ENCODE measurements at places on chromosomes 1 and 21.

DNA sequence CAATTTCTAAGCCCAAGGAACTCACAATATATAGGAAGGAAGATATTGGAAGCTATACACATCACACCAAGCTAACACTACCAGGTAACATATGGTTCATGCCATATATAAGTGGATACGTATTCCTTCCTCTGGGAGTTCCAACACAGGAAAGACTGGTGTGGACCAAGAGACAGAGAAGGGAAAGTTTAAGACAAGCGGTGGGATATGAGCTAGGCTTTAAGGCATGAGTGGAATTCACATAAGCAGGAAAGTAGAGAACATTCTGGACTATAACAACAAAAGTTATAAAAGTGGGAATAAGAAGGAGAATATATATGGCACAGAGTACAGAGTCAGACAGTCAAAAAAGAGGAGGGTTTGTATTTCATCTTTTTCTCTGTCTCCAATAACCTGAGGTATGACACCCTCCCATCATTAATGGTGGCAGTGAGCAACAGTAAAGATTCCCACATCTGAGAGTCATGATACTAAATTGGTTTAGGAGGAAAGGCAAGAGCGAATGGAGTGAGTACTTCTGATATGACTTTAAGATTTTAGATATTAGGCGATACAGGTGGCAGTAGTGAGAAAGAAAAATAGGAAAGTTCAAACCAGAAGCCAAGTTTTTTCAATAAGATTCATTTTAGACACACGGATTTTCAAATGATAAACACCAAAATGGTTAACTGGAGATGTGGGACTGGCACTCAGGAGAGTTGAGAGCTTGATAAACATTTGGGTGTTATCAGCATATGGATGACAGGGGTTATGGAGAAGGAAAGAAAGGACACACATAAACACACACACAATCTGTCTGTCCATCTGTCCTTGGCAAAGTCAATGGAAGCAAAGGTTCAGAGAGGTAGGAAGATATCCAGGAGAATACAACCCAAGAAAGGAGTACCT, 87.4 kb upstream of the TTC39A start:
- DNase-seq, result no peak

DNA sequence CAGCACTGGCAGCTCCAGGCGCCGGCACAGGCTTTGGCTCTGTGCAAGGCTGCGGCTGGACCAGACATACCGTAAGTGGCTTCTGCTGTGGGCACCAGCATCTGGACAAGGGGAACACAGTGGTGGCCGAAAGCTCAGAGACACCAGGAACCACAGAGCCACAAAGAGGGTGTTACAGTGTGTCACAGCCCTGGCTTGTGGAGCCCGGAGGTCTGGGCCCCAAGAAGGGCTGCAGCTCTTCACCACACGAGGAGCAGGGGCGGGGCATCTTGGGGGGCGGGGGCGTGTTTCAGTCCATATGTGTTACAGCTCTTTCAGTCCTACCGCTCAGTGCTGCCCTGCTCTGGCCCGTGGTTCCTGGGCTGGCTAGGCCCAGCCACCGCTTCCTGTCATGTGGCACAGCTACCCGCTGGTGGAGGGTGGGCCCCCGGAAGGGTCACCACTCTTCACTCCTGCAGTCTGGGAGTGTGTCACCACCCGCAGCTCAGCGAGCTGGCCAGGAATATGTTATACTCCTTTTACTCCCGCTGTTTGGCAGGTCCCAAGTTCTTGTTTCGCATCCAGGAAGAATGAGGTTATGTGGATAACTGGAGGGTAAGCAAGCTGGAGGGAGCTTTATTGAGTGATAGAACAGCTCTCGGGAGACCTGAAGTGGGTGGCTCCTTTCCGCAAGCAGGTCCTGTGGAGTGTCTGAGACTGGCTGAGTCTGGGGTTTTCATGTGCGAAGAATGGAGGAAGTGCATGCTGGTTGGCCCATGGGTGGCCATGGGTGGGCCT, 3.3 kb upstream of the LSM10 start:
- DNase-seq, result no peak

DNA sequence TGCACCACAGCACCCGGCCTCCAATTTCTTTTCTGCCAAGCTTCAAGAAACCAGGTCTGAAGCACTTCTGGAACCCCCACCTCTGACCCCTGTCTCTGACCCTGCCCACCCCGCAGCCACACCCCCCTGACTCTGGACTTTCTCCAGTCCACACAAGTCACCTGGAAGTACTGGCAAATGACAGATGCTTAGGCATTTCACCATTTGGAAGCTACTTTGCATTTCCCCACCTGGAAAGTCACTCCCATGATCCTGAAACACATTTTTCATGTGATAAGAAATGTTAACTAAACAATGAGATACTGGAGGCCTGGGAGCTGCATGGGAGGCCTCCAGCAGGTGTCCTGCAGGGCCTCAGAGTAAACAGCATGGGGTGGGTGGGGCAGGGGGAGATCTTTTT, 45.7 kb downstream of the NTPCR start:
- no peak for DNase-seq

- no peak for DNase-seq
Observed at GRCh38 chr1:198523182-198523950, 17.1 kb downstream of the ATP6V1G3 start.

- no peak for DNase-seq
Observed at GRCh38 chr1:232204269-232204668, 425.7 kb downstream of the SIPA1L2 start.

DNA sequence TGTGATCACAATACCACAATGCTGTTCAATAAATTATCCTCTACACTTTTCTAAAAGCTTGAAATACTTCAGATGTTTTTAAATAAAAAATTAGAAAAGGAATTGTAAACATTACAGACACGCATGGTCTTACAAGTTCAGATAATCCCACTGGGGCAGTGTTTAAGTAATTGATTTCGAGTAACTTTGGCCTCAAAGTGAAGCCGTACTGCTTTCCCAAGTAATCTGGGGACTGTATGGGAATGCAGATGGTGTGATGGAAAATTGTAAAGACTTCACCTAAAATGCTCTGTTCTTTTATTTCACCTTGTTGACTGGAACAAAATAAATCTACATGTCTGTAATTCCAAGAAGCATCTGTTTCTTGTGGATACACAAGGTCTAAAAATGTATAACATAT, 401.7 kb upstream of the LYPLAL1 start:
- no peak for DNase-seq

GRCh38 chr1:12251442-12251841, 21.6 kb downstream of the VPS13D start:
- no peak for DNase-seq

DNA sequence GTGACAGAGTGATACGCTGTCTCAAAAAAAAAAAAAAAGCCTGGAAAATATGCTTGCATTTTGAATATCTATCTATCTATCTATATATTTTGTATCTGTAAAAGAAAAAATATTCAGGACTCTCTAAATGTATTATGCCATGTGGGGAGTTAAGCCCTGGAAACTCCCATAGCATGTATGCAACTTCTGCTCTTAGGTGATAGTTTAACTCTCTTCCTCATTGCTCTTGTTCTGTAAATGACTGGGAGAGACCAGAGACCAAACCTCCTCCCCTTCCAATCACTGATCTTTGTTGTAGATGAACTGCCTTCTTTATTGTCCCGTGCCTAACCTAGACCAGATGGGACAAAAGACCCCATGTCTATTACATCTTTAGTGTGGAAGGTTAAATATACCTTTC, 37.6 kb upstream of the CAMTA1 start:
- DNase-seq, result no peak

GRCh38 chr1:51953079-51953478, 37.4 kb downstream of the RAB3B start:
- no peak for DNase-seq

DNA sequence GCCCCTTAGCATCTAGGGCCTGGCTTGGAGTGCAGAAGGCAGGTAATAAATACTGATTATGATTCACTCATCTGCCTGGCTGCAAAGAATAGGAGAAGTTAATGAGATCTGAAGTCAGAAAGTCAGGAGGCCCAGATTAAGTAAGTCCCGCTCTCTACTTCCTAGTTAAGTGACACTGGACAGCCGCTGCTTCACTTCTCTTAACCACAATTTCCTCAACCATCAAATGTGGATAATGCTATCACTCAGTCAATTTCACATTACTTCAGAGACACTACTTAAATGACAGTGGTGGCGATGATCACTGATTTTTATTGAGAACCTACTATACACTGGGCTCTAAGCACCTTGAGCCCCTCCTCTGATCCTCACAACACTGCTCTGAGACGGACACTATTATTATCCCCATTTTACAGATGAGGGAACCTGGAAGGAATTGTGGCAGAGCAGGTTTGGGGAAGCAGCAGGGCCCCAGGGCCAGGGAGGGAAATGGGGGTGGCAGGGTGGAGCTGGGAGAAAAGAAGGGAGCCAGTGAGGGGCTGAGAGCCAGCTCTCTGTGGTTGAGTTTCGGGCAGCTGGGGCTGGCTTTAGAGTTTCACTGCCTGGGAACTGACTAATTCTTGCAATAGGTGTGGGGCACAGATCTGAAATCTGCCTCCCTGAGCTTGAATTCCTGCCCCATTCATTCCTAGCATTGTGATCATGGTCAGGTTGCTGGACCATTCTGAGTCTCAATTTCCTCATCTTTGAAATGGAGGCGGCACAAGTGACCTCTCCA, 2.4 kb upstream of the E2F2 start:
- no peak for DNase-seq

DNA sequence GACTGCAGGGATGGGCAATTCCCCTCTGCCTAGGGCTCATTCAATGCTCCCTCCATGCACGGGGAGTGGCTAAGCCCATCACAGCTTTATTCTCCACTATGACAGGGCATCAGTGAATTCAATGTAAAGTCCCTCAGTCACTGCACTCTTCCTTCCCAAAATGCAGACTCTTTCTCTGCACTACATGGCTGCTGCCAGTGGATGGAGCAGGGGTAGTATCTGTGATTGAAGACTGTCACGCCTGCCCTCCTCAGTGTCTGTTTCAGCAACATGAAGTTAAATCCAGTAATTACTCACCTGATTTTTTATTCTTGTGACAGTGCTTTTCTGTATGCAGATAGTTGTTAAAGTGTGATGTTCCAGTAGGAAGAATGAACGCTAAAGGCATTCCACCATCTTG, 1323.2 kb downstream of the AMY1C start:
- DNase-seq, result no peak

- no peak for DNase-seq
Observed at GRCh38 chr1:12604114-12604874, 13.7 kb downstream of the DHRS3 start.

DNA sequence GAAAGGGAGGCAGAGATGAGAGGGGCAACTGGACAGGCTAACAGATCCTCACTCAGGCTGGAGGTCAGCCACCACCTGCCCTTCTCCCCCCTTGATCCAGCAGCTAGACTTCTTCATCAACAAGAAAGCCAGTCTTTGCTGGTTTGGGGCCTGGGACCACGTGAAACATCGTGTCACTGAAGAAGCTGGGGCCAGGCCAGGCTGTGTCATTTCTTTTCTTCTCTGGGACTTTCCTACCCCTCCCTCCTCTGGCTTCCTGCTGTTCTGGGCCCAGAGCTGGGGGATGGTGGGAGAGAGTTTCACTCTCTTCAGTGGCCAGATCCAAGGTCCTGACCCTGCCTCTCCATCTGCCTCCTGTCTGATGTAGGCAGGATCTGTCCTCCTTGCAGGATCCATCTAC, 18.1 kb upstream of the SLC26A9 start:
- no peak for DNase-seq

DNA sequence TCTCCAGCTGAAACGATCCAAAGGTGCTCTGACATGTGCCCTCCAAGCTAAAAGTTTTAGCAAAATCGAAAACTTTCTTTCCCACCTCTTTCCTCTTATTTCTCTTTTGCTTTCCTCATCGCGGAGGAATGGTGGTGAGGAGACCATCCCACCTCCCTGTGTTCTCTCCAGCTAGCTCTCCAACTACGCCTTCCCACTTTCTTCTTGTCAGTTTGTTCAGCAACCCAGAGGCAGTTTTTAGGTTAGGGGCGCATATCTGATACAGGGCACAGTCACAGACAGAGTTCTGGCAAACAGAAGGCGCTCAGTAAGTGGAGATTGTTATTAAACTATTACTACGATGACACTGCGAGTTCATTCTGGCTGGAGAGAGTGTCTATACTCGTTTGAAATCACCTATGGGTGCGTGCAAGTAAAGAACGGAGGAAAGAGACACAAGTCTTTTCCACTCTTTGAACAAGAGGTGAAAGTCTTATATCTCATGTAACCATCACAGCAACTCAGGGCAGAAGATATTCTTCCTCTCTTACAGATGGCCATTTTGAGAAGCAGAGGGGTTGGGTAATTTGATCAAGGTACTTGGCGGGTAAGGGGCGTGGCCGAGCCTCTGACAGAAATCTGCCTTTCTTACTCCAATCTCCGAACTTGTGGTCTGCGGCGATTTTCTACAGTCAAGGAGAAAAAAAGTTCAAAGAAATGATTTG, 13.9 kb downstream of the HLX start:
- no peak for DNase-seq

GRCh38 chr1:73803380-73803779, 394.6 kb downstream of the LRRIQ3 start:
- DNase-seq, result no peak

GRCh38 chr1:13775459-13775858, 75.5 kb downstream of the PRDM2 start:
- DNase-seq, result no peak

- DNase-seq, result no peak
Observed at GRCh38 chr1:9993561-9994075, 3.4 kb upstream of the RBP7 start.
